ENCODE measurements at places on chromosomes 5 and 9.

- DNase-seq = no peak
These were observed 375.2 kb upstream of the IRX2 start for GRCh38 chr5:3126639-3127038.

DNA sequence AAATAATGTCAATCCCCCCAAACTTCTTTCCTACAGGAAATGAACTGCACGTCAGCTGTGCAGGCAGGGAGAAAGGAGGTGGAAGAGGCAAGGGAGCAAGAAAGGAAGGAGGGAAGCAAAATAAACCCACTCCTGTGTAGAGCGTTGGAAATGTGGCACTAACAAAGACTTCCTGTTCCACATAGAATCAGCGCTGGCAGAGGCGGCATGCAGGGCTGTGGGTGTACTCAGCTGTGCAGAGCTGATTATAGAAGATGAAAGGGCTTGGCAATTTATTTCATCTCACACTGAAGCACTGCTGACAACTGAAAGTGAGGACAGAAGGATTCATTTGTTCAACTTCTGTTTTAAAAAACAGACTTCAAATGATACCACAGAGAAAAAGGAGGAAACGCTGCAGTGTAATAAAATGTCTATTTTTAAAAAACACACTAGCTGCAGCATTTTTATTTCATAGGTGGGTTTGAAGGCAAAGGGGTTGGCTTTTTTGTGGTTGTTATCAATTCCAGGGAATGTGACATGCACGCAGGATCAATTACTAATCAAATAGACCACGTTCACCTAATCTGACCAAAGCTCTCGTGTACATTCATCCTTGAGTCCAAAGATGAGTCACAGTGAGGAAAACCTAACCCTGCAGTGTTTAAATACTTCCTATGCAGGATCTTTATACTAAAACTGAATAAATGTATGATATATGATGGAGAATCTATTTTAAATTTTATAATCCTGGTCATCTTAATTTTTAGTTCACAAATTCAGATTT, 583.5 kb downstream of the ZNF608 start:
- no peak for DNase-seq

- DNase-seq = no peak
These were observed 65.0 kb downstream of the PRRT1B start for GRCh38 chr9:131610231-131610761.

- no peak for DNase-seq
These were observed 60.0 kb downstream of the SNX18 start for GRCh38 chr5:54577528-54577927.

- DNase-seq = no peak
These were observed 16.8 kb downstream of the SCAMP1 start for GRCh38 chr5:78377056-78377717.

DNA sequence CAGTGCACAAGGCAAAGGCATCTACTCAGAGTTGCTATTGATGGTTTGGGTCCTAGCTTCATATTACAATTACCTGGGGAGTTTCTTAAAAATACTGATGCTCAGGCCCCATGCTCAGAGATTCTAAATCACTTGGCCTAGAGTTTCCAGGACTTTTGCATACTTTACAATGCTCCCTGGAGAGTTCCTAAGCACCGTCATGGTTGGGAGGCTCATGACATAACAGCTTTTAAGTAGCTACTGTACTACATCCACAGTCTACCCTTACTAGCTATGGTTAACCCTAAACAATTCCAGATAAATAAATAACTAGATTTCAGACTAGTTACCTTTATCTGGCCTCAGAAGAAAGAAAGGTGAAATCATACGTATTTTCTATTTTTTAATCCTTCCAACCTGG, 414.4 kb downstream of the PDE4D start:
- DNase-seq = no peak

GRCh38 chr9:128893354-128893753, 11.4 kb downstream of the LRRC8A start:
- no peak for DNase-seq

DNA sequence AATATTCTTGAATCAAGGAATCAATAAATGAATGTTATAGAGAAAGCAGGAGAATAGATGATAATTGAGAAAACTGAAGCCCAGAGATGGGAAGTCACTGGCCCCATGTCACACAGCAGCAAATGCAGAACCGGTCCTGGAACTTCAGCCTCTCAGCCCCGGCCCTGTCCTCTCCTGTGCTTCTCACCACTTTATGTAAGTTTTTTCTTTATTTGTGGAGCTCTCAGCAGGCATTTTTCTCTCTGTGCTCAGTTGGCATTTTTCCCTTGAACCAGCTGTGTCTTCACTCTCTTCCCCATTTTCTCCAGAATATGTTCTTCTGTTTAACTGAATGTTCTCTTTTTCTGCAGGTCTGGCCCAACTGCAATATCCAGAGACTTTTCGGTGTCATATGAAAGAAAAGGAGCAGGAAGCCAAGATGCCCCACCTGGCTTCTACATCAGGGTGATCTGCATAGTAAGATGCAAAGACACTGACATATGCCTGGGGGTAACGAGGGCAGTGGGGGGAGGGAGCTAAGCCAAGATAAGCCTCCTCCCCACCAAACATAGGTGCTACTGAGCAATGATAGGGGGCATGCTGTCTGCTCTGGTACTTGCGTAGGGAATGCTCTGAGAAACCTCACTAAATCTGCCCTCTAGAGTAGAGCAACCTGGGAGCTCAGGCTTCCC, 12.8 kb upstream of the LCP2 start:
- DNase-seq = no peak

DNA sequence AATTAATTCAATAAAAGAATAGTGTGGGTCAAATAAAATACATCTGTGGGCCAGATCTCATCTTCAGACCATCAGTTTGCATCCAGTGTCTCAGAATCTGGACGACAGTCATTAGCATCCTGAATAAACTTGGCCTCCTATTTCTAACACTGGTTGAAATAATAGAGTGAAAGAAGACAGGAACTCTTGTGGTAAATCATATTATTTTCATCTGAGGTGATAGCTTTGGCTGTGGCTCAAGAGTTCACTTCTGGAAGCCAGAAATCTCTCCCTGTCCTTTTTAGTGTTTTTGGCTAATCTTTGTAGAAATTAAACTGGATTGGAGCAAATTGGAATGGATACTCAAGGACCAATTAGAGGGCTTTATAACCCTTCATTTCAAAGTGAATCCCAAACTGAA, 63.4 kb upstream of the HMHB1 start:
- DNase-seq = no peak

DNA sequence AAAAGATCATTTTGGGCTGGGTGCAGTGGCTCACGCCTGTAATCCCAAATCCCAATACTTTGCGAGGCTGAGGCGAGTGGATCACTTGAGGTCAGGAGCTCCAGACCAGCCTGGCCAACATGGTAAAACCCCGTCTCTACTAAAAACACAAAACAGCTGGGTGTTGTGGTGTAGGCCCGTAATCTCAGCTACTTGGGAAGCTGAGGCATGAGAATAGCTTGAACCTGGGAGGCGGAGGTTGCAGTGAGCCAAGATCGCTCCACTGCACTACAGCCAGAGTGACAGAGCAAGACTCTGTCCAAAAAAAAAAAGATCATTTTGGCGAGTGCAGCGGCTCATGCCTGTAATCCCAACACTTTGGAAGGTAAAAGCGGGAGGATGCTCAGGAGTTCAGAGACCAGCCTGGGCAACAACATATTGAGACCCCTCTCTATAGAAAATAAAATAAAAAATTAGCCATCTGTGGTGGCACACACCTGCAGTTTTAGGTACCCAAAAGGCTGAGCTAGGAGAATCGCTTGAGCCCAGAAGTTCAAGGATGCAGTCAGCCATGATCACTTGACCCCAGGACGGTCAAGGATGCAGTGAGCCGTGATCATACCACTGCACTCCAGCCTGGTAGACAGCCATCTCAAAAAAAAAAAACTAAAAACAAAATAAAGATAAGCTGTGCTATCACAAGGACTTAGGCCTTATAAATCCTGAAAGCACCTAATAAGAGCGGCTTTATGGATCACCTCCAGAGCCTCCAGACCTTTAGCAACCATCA, 16.2 kb downstream of the PPP2CA start:
- no peak for DNase-seq

DNA sequence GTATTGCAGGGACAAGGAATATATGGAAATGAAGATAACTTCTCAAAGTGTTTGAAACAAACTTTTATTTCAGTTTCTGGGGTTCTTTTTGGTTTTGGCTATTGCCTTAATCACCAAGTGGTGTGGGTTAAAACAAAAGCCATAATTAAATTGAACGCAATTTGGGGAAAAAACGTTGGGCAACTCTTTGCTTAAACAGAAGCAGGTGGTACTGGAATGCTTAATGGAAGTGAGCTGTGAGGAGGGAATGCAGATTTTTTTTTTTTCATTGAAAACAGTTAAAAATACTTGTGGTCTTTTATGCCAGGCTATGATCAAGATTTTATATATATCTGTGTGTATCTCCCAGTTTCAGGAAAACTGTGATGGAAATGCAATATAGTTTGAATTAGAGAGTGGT, 195.7 kb upstream of the TUT7 start:
- no peak for DNase-seq

DNA sequence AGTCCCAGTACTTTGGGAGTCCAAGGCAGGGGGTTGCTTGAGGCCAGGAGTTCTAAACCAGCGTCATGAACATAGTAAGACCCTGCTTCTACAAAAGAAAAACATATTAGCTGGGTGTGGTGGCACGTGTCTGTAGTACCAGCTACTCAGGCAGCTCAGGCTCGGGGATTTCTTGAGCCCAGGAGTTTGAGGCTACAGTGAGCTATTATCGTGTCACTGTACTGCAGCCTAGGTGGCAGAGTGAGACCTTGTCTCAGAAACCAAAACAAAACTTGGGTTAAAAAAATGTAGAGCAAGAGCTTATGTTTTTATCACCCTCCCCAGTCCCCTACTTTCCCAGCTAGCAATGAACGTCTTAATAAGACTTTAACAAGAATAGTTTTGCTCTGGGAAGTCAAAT, 46.7 kb downstream of the UHRF2 start:
- no peak for DNase-seq

- no peak for DNase-seq
These were observed 37.6 kb upstream of the ORM1 start for GRCh38 chr9:114285166-114285867.

GRCh38 chr5:102483736-102484135, 15.1 kb downstream of the SLCO6A1 start:
- no peak for DNase-seq

GRCh38 chr5:111790295-111790694, 33.3 kb upstream of the NREP start:
- no peak for DNase-seq

DNA sequence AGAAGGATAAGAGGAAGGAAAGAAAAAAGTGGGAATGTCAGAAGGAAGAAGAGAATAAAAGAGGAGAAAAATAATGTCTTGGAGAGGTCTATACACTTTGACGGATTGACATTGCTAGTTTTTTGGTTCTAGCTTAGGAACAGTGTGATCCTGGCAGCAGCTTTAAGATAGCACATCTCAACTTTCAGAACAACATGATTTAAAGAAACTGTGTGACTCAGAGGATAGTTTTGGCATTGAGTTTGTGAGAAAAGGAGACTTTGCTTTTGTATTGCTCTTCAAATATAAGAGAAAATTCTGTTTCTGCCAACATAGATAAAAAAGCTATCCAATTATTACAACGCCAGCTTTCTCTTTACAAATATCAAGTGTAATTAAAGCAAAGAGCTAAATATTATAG, 260.7 kb upstream of the ARRDC3 start:
- no peak for DNase-seq

GRCh38 chr9:96655198-96655851, at the start of gene PRXL2C:
Gene PRXL2C, minus strand, starts transcription at chr9:96655317. Its CDS starts 36 bp downstream, at chr9:96655281.
- DNase-seq = peak; percentile 57

DNA sequence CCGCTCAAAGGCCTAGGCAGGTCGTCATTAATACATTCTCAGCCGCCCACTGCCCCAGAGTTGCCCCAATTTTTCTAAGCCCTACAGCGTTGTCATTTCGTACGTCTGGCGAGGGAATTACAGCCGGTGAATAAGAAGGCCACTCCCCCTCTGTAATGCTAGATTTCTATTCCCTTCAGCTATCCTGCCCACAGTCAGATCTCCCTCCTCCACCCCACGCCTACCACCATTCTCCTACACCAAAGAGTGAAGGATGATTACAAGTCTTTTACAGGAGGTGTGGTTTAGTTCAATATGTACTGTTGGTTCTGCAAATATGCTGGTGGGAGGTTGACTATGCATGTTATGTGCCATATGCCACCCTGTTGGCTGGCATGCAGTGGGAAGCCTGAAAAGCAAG, 83.7 kb upstream of the SMIM15 start:
- no peak for DNase-seq

DNA sequence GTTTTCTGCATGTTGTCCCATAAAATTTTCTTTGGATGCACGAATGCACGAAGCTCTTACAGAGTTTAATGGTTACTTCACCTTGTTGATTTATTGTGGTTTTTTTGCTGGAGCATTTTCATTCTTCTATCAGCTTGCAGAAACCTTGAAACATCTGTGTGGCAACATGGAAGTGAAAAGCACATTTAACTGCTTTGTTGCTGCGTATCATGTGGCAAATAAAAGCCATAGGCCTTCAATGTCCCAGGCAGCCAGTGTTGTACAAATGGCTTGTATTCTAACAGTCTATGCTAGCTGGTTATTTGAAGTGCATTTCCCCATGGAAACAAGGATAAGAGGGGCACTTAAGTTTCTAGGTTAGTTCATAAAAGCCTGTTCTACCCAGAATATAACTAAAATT, 42.5 kb upstream of the RASGRF2 start:
- DNase-seq = no peak

- no peak for DNase-seq
These were observed 6.0 kb downstream of the RNF44 start for GRCh38 chr5:176530983-176531901.

- DNase-seq = no peak
These were observed 11.2 kb downstream of the ROPN1L start for GRCh38 chr5:10452768-10453331.
